ENCODE measurements at places on chromosomes 11 and 22. TPM values are rescaled to one million over a fixed set of nuclear protein-coding genes. Genes with fewer than 3 reads are reported as not detected.

Gene OR52E8
- not detected for polyA plus RNA-seq

Gene BTBD18
- 2.8 TPM for polyA plus RNA-seq

Gene RHOD
- polyA plus RNA-seq: 10.6 TPM

Gene APOL6
- 3.6 TPM for polyA plus RNA-seq

Gene NXPE4
- not detected for polyA plus RNA-seq

Gene KIRREL3
- polyA plus RNA-seq: 1.0 TPM

Gene LSP1
- polyA plus RNA-seq: 50.1 TPM

Gene TNNT3
- polyA plus RNA-seq: 16.1 TPM

Gene EHF
- 3.5 TPM for polyA plus RNA-seq

Gene CASP4
- 12.9 TPM for polyA plus RNA-seq

Gene SNU13
- polyA plus RNA-seq: 302 TPM

Gene ZNHIT2
- polyA plus RNA-seq: 47.3 TPM

Gene SYNGR1
- 46.8 TPM for polyA plus RNA-seq

Gene RPLP2
- 943 TPM for polyA plus RNA-seq

Gene CYB5R2
- polyA plus RNA-seq: 263 TPM

Gene TEX12
- 21.8 TPM for polyA plus RNA-seq

Gene HORMAD2
- 45.2 TPM for polyA plus RNA-seq

Data from testis (tissue), 5 donors.